ENCODE measurements at places on chromosomes 7 and 10.
A peak's percentile ranks its signal among the peaks of the same experiment; 100 is the strongest.

DNA sequence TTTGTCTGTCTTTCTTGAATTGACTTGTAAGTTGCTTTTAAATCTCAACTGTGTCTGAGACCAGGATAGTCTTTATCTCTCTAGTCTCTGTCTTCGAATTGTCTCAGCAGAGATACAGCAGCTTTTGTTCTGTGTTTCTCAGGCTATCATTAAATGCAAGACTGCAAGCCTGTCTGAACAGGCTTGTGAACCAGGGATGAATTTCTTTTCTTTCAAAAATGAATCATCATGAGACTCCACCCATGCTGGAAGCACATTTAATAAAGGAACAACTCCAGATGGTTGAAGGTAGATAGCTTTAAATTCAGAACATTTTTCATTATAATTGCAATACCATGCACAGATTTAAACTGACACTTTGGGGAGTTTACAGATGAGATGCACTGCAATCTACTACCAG lies 155.9 kb downstream of the SEC23IP start:
- DNase-seq: no peak

DNA sequence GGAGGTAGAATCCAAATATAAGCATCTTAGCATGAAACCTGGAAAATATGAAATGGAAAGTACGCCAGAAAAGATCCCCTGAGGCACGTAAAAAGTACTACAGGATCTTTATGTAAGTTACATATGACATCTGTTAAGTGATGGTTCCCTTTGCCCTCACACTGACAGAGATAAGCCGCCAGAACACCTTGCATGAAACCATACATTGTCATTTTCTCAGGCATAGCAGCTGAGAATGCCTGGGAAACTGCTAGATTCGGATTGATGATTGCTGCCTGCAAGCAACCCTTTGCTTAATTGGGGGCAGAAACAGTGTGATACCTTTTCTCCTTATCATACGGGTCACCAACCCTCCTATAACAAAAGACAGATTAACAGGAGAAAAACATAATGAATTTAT lies 826.6 kb upstream of the LRRN3 start:
- no peak for DNase-seq

GRCh38 chr7:108009873-108010272 lies 6.9 kb upstream of the LAMB1 start:
- DNase-seq: no peak

GRCh38 chr7:55005241-55005851 lies 13.5 kb upstream of the EGFR start:
- no peak for DNase-seq

DNA sequence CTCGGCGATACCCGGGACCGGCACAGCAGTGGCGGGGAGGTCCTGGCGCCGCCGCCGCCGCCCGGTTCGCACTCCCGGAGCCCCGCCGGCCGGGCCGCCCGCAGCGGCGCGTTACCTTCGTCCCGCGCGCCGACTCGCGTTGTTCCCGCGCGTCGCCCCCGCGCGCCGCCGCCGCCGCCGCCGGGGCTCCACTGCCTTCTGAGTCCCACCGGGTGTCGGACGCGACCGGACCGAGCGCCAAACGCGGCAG lies at the start of gene EZH2:
EZH2 (minus strand) TSS at position 243 of the 250 bp plus-strand sequence. CDS start 36,993 bp downstream, outside the sequence.
- DNase-seq: no peak

GRCh38 chr7:71871446-71871845 lies 540.7 kb downstream of the CALN1 start:
- no peak for DNase-seq

GRCh38 chr10:33010132-33011037 lies 52.4 kb upstream of the ITGB1 start:
- peak; percentile 23 for DNase-seq

DNA sequence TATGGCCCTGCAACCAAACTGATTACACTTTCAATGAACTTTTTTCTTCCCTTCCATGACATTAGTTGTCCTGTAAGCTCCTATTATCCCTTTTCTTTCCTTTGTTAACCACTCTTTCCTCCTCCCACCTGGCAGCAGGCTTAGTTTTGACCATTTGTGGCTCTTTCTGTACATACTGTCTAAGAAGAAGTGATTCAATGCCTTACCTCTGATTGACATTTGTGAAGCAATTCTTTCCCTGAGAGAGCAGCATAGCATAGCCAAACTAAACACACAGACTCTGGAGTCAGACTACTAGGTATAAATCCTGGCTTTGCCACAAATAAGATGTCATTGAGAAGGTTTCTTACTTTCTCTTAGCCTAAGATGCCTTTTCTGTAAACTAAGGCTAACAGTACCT lies 48.9 kb downstream of the AHR start:
- DNase-seq: peak; percentile 36

DNA sequence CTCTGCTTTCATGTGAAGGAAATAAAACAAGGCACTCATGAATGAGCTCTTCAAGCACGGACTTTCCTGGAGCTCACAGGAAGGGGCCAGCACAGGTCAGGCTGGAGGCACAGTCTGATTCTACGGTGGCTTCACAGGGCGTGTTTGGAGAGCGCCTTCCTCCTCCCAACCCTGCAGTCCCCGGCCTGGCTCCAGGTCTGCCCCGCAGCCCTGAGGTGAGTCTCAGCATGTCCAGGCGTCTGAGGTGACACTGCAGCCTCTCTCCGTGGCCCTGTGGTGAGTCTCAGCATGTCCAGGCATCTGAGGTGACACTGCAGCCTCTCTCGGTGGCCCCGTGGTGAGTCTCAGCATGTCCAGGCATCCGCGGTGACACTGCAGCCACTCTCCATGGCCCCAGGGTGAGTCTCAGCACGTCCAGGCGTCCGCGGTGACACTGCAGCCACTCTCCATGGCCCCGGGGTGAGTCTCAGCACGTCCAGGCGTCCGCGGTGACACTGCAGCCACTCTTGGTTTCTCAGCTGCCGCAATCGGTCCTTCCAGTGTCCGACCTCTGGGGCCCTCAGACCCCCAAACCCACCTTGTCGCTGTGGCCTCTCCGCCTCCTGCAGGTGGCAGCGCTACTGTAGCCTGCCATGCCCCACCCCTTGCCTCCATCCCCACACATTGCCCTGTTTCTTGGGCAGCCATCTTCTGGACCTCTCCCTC lies 381.7 kb downstream of the DNAJB6 start:
- DNase-seq: no peak

DNA sequence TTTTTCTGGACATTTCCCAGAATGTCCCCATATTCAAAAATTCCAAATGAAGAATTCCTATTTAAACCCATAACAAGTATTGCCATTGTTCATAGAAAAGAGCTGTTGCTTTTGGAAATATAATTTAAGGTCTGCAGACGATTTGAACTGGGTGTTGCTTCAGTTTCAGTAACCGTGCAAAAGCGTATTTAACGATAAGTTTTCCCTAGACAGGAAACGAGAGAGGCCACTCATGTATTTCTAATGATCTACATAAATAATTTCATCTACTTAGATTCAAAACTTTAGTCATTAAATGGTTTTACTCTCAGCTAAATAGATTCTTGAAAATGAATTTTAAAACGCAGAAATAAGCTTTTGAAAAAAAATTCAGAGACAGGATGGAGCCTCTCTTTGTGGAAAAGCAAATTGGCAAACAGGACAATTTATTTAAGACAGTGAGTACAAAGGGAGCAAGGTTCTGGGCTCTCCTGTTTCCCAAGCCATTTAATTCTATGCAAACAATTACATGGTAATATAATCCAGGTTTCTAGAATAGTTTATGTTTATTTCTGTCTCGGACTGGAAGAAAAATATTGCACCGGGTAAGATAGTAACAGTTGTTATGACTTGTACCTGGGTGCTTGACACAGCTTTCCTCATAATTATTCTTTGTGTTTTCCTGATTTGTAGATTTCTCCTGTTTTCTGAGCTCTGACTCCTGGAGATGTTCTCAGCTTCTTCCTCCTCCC lies 263.0 kb downstream of the BAMBI start:
- no peak for DNase-seq

- DNase-seq: no peak
Measured at GRCh38 chr10:97388152-97388551, 13.0 kb downstream of the RRP12 start.

DNA sequence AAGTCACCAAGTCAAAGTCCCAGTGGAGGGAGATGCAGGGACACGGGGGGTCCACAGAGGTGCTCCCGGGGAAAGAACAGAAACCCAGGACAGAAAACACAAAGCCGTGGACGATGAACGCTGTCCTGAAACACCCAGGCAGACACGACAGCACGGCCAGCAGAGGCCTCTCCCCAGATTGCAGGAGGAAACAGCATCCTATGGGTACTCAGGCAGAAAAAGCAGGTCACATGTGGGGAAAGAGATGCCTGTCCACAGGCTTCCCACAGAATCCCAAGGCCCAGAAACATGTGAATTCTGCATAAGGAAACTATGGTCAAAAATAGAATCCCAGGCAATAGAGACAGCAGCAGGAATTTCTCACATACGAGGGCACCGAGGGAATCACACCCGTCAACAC lies 53.6 kb upstream of the ADGRA1 start:
- no peak for DNase-seq

DNA sequence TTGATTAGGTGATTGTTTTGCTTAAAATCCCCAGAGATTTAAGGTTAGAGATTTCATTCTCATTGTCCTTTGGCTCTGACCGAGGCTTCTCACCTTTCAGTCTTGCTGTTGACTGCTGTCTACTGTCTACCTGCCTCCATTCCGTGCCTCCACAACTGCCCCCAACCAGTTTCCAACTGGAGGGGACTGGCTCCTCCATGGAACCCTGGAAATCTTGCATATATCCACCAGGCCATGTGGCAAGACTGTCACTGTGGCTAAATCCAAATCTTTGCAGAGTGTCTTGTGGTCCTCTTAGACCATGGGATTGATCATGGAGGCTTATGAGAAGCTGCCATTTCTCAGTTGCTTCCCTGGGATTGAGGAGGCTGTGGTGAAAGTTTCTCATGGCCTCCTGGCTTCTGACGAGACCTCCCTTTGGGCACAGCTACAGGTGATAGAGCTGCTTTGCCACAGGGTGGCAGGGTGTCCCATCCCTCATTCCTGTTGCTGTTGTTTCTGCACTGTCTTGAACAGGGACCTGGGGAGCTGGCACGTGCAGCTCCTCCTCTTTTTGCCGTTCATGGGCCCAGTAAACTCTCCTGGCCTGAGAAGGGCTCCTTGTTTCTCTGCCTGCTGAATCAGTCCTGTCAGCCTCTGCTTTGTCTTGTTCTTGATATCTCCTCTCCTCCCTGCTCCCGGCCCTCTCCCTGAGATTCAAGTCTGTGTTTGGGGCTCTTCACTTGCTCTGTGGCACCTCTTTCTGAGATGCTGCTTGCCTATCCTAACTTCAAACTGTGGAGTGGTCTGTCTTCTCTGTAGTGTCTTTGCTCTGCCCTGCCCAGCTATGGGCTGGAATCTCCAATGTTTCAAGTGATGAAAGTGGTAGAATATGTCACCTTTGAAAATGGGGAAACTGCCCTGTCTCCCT lies 63.6 kb upstream of the IGFBP3 start:
- no peak for DNase-seq

DNA sequence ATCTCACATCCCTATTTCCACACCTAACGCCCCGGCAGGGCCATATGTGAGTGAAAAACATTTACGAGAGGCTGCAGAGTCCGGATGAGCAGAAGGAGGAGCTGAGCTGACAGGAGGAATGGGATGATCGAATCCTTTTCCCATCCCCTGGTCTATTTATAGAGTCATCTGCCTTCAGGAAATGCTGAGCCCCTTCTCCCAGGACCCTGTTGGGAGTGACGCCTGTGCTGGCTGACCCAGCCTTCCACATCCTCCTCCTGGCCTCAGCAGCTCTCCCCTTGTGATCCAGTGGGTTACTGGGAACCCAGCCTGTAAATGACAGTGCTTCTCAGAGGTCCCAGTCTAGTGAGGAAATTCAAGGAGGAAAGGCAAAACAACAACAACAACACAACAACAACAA lies 16.6 kb downstream of the DENND2A start:
- DNase-seq: peak; percentile 25

DNA sequence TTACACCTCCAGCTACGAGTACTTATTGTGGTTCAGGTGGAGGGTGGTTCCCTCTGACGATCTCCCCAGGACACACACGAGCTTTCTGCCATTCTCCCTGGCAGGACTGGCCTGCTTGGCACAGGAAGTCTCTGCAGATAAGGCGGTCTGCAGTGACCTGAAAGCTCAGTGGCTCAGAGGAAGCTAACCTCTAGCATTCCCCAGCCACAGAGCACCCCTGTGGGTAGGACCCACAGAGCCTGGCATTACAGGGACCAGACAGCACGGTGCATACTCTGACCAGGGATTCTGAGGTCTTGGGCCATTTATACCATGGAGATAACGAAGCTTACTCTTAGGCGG lies 1.9 kb upstream of the GPR146 start:
- DNase-seq: no peak

DNA sequence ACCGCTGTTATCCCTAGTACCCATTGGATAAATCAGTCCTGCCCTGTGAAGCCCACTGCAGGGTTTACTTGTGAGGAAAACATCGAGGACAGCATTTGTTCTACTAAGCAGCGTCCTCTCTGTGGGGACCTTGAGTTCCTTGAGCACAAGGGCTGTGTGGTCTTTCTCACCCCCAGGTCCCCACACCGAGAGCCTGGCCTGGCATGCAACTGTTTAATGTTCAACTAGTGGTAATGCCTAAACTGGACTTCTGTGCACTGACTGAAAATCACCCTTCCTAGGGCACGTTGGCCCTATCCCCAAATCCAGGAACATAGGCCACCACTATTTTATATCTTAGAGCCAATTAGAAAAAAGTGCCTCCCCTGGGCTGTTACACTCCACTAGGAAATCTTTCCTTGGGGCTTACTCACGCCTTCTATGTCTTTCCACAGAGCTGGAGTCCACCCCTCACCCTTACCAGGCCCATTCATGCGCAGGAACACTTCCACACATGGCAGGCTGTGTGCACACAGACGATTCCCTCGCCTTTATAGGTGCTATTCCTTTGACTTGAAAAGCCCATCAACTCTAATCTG lies 1.7 kb upstream of the TMEM213 start:
- no peak for DNase-seq

- DNase-seq: no peak
Measured at GRCh38 chr7:42212541-42213090, 24.4 kb downstream of the GLI3 start.

DNA sequence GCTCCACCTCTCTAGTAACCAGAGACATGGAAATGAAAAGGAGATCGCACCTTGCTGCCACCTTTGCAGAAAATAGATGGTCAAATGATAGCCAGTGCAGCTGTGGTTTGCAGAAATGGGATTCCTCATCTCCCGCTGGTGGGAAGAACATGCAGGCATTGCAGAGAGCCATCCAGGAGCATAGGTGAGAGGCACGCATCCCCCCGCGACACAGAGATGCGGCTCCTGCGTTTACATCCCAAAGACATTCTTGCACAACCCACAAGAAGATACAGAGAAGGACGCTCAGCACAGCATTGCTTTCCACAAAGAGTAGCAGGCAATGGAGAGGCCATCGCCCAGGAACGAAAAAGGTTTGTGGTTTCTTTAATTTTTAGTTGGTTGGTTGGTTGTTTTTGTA lies 56.2 kb downstream of the OAT start:
- no peak for DNase-seq

GRCh38 chr10:103949728-103950127 lies 17.2 kb upstream of the SLK start:
- DNase-seq: no peak

GRCh38 chr7:100583132-100584053 lies 2.5 kb downstream of the LRCH4 start:
- DNase-seq: peak; percentile 61

GRCh38 chr10:48550071-48550691 lies 54.7 kb downstream of the ARHGAP22 start:
- DNase-seq: no peak

GRCh38 chr10:17607603-17608332 lies 9.4 kb downstream of the HACD1 start:
- peak; percentile 70 for DNase-seq

All from cardiac muscle cell (in vitro differentiated cells and primary cell).